ENCODE measurements at places on chromosomes 11 and 22.

DNA sequence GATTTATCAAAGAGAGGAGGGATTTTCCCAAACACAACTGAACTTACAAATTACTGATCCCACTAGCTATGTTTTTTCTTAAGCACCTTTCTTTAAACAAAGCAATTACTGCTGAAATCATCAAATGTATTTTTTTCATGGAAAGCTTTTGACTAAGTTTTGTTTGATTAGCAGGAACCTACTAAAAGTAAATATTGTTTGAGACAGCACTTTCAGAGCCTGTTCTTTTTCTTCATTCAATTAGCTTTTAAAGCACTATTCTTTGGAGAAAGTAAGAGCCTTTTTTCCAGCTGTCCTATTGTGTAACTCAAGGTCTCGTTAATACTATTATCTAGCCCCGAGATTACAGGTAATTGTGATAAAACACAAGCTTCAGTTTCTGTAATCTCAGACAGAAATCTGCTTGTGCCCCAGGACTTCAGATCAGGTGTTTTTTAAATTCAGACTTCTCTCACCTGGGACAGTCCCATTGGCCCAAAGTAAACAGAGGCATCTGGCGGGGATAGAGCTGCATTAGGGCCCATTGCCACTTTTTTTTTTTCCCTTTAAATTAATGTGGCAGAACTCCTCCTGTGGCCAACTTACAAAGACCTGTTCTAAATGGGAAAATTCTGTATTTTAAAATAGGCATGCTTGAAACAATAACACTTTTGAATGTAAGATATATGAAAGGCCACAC, 11.0 kb downstream of the CSTPP1 start:
- no peak for DNase-seq

GRCh38 chr22:37088750-37089408, 20.6 kb downstream of the TMPRSS6 start:
- DNase-seq: no peak

- no peak for DNase-seq
Observed at GRCh38 chr11:32510039-32510438, 73.6 kb upstream of the EIF3M start.

DNA sequence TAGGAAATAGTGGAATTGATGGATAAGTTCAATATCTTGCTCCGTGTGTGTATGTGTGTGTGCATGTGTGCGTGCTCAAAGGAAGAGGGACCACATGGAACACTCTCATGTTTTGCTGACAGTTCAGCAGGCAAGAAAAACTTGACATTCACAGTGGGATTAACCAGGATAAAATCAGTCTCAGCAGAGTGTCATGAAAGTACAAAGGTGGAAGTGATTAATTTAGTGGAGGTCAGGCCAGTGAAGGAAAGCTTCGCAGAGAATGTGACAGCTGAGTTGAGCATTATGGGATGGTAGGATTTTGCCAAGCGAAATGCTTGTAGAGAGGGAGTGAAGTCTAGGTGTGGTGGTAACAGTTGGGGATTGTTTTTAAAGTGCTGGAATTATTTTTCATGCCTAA, 15.7 kb upstream of the FBXO3 start:
- no peak for DNase-seq

DNA sequence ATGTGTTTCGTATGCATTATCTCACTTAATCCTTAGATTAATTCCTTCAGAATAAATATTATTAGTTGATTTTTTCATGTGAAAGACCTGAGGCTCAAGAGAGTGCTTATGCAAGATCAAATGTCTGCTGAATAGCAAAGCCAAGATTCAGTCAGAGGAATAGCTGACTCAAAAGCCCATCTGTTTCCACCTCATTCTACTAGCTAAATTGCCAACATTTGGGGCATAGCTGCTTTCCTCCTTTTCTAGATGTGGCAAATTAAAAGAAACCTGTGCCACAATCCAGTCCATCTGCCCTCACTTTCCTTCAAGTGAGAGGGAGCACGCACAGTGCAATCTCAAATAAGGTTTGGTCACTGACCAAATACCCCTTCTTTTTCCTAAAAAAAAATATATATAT, 121.1 kb downstream of the PAX6 start:
- DNase-seq: no peak

DNA sequence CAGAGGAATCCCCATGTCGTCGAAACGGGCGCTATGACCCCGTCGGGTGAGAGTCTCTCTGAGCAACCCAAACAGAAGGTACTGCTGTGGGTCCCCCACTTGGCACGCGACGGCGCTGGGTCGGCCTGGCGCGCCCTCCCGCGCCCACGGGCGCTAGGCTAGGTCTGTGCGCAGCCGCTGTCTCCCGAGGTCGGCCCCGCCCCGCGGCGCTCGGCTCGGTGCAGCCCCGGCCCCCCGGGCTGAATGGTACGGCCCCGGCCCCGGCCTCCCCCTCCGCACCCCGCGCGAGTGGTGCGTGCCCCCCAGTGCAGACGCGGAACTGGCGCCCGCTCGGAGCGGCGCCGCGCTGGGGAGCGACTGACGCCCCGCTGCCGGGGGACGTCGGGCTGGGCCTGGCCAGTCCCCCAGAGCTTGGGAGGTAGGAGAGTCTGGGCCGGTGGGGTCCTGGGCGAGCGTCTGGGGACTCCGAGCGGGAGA, at the start of gene MADD:
Gene MADD, plus strand, starts transcription at position 305 of the 477 bp plus-strand sequence.
- peak; percentile 81 for DNase-seq

GRCh38 chr11:57303990-57304579, 20.7 kb downstream of the TNKS1BP1 start:
- peak; percentile 73 for DNase-seq

DNA sequence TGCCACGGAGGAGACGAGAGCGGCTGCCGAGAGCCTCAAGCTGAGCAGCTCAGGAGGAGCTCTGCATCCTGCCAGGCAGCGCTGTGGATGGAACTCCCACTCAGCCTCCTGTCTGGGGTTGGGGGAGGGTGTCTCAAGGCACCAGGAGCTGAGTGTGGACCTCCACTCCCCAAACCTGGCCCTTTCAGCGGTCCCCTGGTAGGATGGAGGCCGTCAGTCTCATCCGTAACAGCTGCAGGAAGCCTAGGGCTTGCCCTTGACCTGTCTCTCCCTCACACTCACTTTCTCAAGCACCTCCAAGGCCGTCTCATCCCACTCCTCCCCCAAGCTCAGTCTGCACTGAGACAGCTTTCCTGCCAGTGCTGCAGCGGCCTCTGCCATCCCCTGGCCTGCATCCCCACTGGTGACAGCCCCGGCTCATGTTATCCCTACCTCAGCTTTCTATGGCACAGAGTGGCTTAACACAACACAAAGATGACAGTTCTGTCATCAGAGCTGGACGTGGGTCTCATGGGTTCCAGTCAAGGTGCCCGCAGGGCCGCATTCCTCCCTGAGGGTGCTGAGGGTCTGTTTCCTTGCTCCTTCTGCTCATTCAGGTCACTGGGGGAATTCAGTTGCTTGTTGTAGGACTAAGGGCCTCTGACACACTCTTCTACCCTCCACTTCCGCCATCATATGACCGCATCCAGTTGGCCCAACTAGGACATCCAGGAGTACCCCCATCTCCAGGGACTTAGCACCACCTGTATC, 341.9 kb upstream of the B3GAT1 start:
- DNase-seq: no peak

GRCh38 chr11:3231851-3232744, at the start of gene MRGPRE:
Gene MRGPRE, minus strand, starts transcription at chr11:3232417. Its CDS starts 3,618 bp downstream, at chr11:3228799.
- DNase-seq: no peak

DNA sequence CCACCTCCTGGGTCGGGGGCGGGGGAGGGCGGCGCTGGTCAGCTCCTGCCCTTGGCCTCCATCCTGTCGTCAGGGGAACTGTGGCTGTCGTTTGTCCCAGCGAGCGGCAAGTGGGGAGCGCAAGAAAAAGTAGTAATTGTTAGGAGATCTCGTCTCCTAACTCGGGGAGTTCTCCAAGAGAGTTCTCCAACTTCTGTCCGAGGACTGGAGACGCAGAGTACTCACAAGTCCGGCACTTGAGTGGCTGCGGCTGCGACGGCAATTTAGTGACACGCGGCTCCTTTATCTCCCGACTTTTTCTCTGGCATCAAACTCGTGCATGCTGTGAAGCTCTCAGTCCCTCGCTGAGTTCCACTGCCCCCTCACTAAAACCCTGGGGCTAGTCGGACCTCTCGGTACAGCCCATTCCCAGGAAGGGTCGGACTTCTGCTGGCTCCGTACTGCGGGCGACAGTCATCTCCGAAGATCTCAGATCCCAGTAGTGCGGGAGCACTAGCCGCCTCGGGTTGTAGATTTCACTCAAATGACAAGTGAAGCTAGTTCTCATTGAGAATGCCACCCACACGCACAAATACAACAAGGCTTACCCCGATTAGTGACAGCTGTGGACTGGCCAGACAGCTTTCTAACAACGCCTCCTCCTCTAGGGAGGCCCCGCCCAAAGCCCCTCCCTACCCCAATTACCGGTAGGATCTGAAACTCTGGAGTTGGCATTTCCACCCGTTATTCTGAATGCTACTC, at the start of gene PGR:
Gene PGR, minus strand, starts transcription at position 611 of the 741 bp plus-strand sequence. CDS start 743 bp downstream, outside the sequence.
- no peak for DNase-seq

GRCh38 chr22:50620593-50621355, 7.2 kb downstream of the ARSA start:
- DNase-seq: no peak

GRCh38 chr11:10893714-10894151, 35.9 kb upstream of the ZBED5 start:
- peak; percentile 17 for DNase-seq

- peak; percentile 5 for DNase-seq
Observed at GRCh38 chr22:37381489-37381888, 45.8 kb downstream of the ELFN2 start.

DNA sequence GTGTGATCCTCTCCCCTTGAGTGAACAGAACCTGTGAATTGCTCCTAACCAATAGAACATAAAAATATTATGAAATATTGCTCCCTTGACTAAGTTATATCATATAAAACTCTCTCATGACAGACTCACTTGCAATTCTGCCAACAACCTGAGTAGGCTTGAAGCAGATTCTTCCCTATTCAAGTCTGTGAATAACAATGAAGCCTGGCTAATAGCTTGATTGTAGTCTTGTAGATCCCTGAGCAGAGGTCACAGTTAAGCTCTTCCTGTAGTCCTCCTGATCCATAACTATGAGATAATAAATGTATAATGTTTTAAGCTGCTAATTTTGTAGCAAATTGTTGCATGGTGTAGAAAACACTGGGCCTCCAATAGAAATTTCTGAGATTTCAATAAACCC, 540.1 kb upstream of the TENM4 start:
- no peak for DNase-seq

DNA sequence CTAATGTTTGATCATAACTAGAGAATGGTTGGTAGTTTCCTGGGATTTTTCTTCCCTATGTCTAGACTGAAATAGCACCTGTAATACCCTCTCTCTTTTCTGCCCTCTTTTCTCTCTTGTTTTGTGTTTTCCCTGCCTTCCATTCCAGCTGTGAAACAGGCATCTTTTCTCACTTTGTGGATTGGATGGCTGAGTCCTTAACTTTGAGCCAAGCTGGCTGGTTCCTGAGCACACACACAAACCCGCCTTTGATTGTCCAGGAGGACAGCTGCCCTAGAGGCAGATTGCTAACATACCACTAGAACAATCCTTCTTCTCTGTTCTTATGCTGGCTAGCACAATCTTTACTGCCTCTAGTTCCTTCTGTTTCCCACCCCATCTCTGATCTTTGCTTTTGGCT, 17.7 kb downstream of the CTNND1 start:
- no peak for DNase-seq

DNA sequence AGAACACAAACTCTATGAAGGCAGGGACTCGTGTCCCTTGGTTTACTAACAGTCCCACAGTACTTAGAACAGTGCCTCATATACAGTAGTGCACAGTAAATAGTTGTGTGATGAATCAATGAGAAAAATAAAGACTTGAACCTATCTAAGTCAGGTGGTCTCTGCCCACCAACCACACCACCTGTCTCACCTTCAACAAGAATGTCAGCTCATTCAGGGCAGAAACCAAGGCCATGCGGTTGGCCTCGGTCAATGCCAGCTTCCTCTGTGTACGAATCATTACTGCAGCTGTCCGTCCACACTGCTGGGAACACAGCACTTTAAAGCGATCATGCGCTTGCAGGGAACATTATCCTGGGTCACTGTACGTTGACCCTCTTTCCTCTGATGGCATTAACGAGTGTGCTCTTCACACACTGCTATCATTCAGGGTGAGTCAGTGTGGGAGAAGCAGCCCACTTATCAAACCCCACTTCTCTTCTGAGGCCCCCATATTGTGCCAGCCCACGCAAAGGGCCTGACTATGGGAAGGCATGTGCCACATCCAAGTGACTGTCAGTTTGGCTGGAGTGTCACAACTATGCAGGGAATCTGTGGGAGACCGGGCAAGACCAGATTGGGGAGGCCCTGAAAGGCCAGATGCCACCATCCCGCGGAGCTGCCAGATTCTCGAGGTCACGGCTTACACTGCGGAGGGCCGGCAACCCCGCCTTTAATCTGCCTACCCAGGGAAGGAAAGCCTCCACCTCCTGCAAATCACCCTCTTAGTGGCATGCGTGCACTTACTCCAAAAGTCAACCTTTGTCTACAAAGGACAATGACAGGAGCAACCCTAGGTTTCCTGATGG, 36.1 kb downstream of the LARGE1 start:
- no peak for DNase-seq

DNA sequence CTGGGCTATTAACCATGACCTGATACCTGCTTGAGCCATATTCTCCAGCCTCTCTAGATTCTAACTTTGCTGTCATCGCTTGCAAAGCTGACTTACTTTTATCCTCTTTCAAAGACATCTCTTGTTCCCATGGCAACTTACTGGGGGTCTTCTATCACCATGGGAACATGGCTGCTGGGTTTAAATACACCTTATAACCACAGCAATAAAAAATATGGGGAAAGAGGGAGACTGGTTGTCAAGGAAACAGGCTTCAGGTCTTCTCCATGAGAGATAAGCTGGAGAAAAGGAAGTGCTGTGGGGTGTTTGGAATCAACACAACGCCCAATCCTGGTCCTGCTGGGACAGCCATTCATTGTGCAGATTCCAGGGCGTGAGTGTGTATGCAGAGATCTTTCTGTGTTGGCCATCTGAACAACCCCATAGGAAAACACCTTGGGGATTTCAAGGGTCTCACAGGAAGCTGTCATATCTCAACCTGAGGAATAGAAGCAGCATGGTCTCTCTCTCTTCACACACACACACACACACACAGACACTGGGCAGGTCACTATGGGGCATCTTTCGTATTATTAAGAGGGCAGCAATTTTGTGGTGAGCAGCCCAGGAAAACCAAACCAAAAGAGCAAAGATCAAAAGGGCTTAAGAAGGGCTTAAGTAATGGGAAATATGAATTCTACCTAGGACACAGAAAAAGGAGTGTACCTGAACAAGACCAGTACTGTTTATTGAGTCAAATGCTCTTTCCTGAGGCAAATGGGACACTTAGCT, 344.7 kb upstream of the NCAM1 start:
- no peak for DNase-seq

GRCh38 chr11:75586395-75586794, 24.3 kb downstream of the SERPINH1 start:
- no peak for DNase-seq

Measured in fibroblast of upper back skin (primary cell).